ENCODE measurements at places on chromosomes 6 and 20.

DNA sequence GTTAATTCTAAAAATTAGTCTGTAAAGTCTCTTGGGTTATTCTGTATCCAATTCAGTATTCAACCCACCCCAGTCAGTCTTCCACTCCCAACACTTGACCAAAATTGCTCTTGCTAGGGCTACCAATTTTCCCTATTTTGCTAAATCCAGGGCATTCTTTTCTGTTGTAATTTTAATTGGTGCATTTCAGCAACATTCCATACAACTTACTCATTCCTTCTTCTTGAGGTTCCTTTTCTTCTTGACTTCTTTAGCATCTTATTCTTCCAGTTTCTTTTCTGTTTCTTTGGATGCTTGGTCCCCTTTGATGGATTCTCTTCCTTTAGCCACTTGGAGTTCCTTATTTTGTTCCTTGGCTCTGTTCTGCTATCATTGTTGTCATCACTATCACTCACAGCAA, 11.2 kb upstream of the GRM1 start:
- no peak for DNase-seq

DNA sequence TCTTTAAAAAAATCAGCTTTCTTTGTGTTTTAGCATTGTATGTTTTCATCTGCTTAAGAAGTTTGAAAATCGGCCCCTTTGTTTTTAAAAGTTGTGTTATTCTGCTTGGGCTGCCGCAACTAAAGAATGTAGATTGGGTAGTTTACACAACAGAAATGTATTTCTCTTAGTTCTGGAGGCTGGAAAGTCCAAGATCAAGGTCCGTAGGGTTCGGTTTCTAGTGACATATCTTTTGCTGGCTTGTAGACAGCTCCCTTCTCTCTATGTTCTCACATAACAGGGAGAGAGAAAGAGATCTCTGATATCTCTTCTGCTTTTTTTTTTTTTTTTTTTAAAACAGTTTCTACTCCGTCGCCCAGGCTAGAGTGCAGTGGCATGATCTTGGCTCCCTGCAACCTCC, 138.6 kb downstream of the TBC1D7 start:
- no peak for DNase-seq

DNA sequence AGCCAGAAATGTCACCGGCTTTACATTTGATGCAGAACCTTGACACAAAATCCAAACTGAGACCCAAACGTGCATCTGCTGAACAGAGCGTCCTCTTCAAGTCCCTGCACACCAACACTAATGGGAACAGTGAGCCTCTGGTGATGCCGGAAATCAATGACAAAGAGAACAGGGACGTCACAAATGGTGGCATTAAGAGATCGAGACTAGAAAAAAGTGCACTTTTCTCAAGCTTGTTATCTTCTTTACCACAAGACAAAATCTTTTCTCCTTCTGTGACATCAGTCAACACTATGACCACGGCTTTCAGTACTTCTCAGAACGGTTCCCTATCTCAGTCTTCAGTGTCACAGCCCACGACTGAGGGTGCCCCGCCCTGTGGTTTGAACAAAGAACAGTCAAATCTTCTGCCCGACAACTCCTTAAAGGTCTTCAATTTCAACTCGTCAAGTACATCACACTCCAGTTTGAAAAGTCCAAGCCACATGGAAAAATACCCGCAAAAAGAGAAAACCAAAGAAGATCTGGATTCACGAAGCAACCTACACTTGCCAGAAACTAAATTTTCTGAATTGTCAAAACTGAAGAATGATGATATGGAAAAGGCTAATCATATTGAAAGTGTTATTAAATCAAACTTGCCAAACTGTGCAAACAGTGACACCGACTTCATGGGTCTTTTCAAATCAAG, 108.4 kb downstream of the RTN4IP1 start:
- peak; percentile 92 for DNase-seq

DNA sequence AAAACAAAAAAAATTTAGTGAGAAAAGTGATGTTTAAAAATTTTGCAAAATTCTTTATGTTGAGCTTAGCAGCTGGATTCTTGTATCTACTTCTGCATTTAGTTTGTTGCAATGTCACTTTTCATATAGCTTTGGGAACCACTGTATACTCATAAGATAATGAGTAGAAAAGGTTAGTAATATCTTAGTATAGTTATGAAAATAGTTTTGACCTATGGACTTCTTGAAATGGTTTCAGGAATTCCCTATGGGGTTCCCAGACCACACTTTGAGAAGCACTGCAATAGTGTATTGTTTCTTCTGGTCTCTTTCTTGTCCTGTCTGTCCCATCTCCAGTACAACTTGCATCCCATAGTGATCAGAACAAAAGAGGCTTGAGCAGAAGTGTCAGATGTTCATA, 29.4 kb downstream of the PPP1R16B start:
- DNase-seq: no peak

- DNase-seq: no peak
These were observed 37.0 kb downstream of the RIOK1 start for GRCh38 chr6:7426447-7427169.

All from CD4-positive, alpha-beta T cell treated with Interleukin-2 at 100 ng/mL for 4 hours (primary cell).